Stimulated activated CD8-positive, alpha-beta memory T cell treated with anti-CD3 and anti-CD28 coated beads, Interleukin-7, amount 100 ng/mL, for 1 hour (primary cell): ENCODE measurements at places on chromosomes 2 and 18.

DNA sequence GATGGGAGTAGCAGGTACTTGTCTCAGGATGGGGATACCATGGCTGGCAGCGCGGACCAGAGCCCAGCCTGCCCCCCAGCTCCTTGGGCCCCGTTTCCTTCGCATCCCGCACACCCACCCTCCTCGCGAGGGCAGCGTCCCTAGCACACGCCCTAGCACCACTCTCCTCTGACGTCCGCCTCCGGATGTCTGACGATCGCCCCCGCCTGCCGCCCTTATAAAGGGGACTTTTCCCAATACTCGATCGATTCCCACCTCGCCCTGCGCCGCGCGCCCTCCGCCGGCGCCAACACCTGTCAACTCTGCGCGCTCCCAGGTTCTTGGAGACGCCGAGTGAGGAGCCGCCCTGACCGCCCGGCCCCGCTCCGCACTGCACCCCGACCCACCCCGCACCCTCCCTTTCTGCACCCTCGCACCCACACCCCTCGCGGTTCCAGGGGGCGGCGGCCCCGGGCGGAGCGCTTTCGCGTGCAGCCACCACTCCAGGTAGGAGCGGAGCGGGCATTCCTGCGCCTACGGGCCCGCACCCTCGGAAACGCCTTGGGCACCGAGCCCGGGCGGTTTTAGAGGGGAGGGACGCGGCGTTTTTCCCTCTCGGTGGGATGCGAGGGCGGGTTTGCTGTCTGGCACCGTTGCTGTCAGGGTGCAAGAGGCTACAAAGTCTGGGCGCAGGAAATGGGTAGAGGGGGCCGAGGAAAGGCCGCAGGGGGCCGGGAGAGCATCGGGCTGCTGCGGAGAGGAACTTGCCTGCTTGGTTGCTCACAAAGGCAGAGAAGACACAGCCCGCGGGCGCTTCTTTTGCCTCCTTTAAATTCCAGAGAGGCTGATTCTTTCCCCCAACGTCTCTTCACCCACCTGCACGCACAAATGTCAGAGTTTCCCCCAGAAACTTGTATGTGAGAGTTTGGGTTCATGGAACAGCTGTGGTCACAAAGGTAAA is at the start of gene SLC5A7:
TSS of gene SLC5A7 (plus strand) at position 247 of the 940 bp plus-strand sequence. CDS start 1,632 bp downstream, outside the sequence.
- DNase-seq: no peak

- no peak for DNase-seq
These were observed 7.6 kb downstream of the GPR148 start for GRCh38 chr2:130736487-130736886.

- DNase-seq: no peak
These were observed 32.2 kb downstream of the GPR39 start for GRCh38 chr2:132448771-132449170.

GRCh38 chr2:106272216-106272807 is 78.2 kb upstream of the UXS1 start:
- DNase-seq: no peak

GRCh38 chr18:79560042-79560860 is 119.4 kb upstream of the CTDP1 start:
- DNase-seq: no peak

- no peak for DNase-seq
These were observed 54.5 kb upstream of the BIN1 start for GRCh38 chr2:127161176-127162136.

GRCh38 chr18:59715966-59716369 is 18.7 kb upstream of the CCBE1 start:
- no peak for DNase-seq

DNA sequence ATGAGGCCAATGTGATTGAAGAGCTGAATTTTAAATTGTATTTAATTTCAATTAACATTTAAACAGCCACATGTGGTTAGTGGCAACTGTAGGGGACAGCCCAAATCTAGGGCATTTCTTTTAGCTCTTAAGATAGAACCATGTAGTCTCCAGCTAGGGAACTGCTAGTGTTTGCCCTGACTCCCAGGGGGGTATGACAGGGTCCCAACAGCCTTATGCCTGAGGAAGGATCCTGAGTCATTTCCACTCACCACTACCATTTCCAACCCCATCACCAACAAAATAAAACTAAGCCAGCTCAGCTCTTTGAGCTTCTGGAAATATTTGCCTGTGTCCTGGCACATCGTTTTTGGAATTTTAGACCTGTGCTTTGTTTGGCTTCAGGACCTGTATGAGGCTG is 13.7 kb upstream of the GMCL1 start:
- DNase-seq: no peak

- no peak for DNase-seq
These were observed 77.9 kb upstream of the FZD7 start for GRCh38 chr2:201955702-201956141.

DNA sequence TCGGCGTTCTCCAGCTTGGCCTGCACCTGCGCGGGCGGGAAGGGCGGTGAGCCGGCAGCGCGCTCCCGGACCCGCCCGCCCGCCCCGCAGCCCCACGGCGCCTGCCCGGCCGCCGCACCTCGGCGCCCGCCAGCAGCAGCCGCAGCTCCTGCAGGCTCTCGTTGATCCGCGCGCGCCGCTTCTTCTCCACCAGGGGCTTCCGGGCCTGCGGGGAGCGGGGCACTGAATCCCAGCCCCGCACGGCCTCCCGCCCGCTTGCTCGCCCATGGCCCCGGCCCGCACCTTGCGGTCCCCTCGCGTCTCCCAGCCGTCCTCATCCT is 335 bp downstream of the HES6 start:
- DNase-seq: no peak

GRCh38 chr2:36477315-36477714 is 120.7 kb downstream of the FEZ2 start:
- DNase-seq: no peak

DNA sequence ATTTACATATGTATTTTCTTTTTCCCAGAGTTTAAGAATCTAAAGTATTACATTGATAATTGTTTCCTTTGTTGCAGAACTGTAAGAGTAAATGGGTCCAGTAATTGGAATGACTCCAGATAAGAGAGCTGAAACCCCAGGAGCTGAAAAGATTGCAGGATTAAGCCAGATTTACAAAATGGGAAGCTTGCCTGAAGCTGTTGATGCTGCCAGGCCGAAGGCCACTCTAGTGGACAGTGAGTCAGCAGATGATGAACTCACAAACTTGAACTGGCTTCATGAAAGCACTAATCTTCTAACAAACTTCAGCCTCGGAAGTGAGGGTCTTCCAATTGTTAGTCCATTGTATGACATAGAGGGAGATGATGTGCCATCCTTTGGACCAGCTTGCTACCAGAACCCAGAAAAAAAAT is 183.8 kb upstream of the STON1 start:
- no peak for DNase-seq
